Thoracic aorta (tissue), 2 donors: ENCODE measurements at places on chromosomes 1 and 21. TPM values are rescaled to one million over a fixed set of nuclear protein-coding genes. Genes with fewer than 3 reads are reported as not detected.

The OSCP1 gene
- 16.9 TPM for total RNA-seq

The TCHH gene
- total RNA-seq = 0.41 TPM

The GBP4 gene
- 20.2 TPM for total RNA-seq

DNA sequence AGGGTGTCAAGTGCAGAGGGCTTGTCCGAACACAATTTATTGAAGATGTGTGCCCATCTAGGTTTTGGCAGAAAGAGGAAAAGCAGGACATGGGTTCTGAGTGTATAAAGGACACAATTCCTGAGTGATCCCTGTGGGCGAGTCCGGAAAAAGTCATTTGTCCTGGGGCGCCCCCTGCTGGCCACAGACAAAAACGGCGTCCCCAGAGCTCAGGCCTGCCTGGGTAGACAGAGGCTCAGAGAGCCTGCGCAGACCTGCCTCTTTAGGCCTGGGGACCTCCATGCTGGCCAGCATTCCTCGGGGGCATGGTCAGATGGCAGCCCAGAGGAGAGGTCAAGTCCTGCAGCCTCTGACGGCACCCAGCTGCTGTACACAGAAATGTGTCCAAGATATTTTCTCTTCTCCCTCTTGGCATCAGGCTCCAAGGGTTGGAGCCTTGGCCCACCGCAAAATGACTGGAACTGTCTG lies 65.5 kb upstream of the LRP8 start:
- H3K27me3 ChIP-seq = no peaks in the 10 kb centered on the region
- no peaks in the 10 kb centered on the region for H3K36me3 ChIP-seq
- H3K4me1 ChIP-seq = peaks cover 8% of the 10 kb centered on the region
- no peak overlapping the region for H3K27ac ChIP-seq
- H3K4me3 ChIP-seq = no peak overlapping the region
- peak; percentile 15 for DNase-seq

GRCh38 chr1:52439976-52440375 lies 35.6 kb downstream of the PRPF38A start:
- peaks cover 29% of the 10 kb centered on the region for H3K36me3 ChIP-seq
- no peaks in the 10 kb centered on the region for H3K27me3 ChIP-seq
- no peak for DNase-seq
- no peak overlapping the region for H3K4me3 ChIP-seq

- no peak overlapping the region for H3K27ac ChIP-seq
- no peaks in the 10 kb centered on the region for H3K27me3 ChIP-seq
- H3K4me3 ChIP-seq = no peak overlapping the region
- H3K36me3 ChIP-seq = no peaks in the 10 kb centered on the region
- peaks cover 5% of the 10 kb centered on the region for H3K4me1 ChIP-seq
- DNase-seq = no peak
Measured at GRCh38 chr1:109254621-109255096, 5.3 kb downstream of the CELSR2 start.

- no peak within 1 kb of the TSS for H3K27ac ChIP-seq
- peak; percentile 70 for DNase-seq
- no peaks in the 10 kb centered on the region for H3K36me3 ChIP-seq
- peak within 1 kb of the TSS; percentile 77 for H3K4me3 ChIP-seq
- peaks cover 25% of the 10 kb centered on the region for H3K4me1 ChIP-seq
Measured at GRCh38 chr1:27392096-27392777, at the start of gene GPR3. Gene GPR3, plus strand, starts transcription at chr1:27392622. Its CDS starts 1,177 bp downstream, at chr1:27393799.

GRCh38 chr1:16999863-17000262 lies 11.9 kb downstream of the ATP13A2 start:
- H3K4me1 ChIP-seq = no peaks in the 10 kb centered on the region
- no peak overlapping the region for H3K27ac ChIP-seq
- DNase-seq = no peak
- no peaks in the 10 kb centered on the region for H3K27me3 ChIP-seq
- H3K4me3 ChIP-seq = no peak overlapping the region

GRCh38 chr1:56676571-56677035 lies 31.5 kb downstream of the PRKAA2 start:
- DNase-seq = no peak
- no peak overlapping the region for H3K4me3 ChIP-seq
- H3K27me3 ChIP-seq = no peaks in the 10 kb centered on the region
- no peaks in the 10 kb centered on the region for H3K36me3 ChIP-seq
- H3K27ac ChIP-seq = no peak overlapping the region

DNA sequence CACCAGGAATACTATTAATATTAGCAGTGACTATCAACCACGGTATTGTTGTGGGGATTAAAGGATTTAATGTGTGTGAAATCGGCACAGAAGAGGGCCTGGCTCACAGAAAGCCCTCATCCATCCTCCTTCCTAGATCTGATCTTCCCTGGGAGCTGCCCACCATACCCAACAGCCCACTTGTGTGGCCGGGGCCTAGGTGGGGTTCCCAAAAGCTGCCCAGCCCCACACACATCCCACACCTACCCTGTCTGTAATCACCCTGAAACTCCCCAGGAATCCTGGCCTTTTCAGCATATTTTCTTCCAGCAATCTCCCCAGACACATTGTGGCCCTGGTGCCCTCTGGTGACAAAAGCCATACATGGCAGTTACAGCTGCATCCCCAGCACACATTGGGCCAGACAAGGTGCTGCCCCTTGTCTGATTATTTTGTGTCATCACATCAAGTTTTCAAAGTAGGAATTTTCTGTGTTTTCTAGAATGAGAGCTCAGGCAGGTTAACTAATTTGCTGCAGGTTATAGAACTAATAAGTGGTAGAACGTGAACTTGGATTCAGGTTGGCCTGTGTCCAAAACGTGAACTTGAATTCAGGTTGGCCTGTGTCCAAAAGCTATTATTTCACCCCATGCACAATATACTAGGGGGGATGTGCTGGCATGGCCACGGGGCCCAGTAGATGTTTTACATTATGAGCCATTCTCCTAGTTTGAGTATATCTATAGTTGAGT lies 5.3 kb upstream of the SLC6A9 start:
- no peaks in the 10 kb centered on the region for H3K27me3 ChIP-seq
- peaks cover 18% of the 10 kb centered on the region for H3K4me1 ChIP-seq
- H3K36me3 ChIP-seq = no peaks in the 10 kb centered on the region
- peak overlapping the region; percentile 71 for H3K27ac ChIP-seq

GRCh38 chr1:7519181-7519860 lies 251.8 kb upstream of the VAMP3 start:
- no peaks in the 10 kb centered on the region for H3K36me3 ChIP-seq
- H3K27me3 ChIP-seq = no peaks in the 10 kb centered on the region
- no peak overlapping the region for H3K4me3 ChIP-seq
- H3K27ac ChIP-seq = no peak overlapping the region
